ENCODE measurements at places on chromosomes 6 and 20.

GRCh38 chr6:134806180-134806798, 143.6 kb downstream of the ALDH8A1 start:
- DNase-seq, result no peak

DNA sequence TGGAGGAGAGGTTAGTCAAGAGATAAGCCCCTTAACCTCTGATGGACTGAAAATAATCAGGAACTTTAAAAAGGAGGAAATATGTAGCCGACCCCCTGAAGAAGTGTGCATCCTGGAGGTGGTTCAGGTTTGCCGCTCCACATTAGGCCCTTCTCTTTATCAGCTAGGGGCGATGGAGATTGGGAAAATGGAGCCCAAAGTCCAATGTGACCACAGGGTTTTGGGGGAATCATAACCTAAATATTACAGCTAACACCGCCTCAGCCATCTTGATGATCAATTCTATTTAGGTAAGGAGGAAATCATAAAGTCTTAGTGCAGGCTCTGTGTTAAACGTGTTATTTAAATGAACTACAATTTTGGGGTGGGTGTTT, 1.2 kb downstream of the OGFRL1 start:
- DNase-seq, result no peak

- no peak for DNase-seq
These were observed 33.4 kb downstream of the GOPC start for GRCh38 chr6:117568831-117569410.

- no peak for DNase-seq
These were observed 5.1 kb downstream of the PEX6 start for GRCh38 chr6:42973926-42974325.

GRCh38 chr6:168082860-168083513, 4.0 kb upstream of the FRMD1 start:
- no peak for DNase-seq

GRCh38 chr20:57638895-57639236, 18.6 kb upstream of the ZBP1 start:
- no peak for DNase-seq

GRCh38 chr20:24795436-24795835, 153.6 kb upstream of the CST7 start:
- no peak for DNase-seq

GRCh38 chr20:10119336-10119735, 84.5 kb downstream of the ANKEF1 start:
- DNase-seq, result no peak

- DNase-seq, result no peak
These were observed 60.8 kb upstream of the RPS6KA2 start for GRCh38 chr6:166687879-166688205.

DNA sequence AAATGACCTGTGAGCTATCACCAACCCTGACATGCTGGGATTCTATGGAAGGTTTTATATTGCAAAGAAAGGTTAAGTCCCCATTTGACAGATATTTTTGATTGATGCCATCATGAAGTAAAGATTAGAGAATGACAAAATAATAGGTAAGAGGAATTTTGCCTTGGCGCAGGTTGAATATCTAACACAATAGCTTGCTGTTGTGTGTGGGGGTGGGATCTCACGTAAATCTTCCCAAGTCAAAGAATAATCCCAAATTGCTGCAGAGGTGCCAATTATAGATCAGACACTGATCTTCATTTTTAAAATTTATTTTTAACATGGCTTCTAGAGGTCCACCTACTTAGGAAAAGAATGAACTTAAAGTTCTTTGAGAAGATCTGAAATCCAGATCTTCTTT, 135.5 kb downstream of the FIG4 start:
- no peak for DNase-seq
